ENCODE measurements at places on chromosomes 5 and 9. TPM values are rescaled to one million over a fixed set of nuclear protein-coding genes. Genes with fewer than 3 reads are reported as not detected.

The IFNB1 gene
- not detected for total RNA-seq

The SLC34A3 gene
- not detected for total RNA-seq

The ARHGEF39 gene
- 0.36 TPM for total RNA-seq

The SPACA9 gene
- total RNA-seq, result 3.6 TPM

The NEUROG1 gene
- not detected for total RNA-seq

The BAAT gene
- total RNA-seq, result under 0.01 TPM

The SLC6A19 gene
- not detected for total RNA-seq

The MCTP1 gene
- total RNA-seq, result 5.8 TPM

The OLFML2A gene
- 27.1 TPM for total RNA-seq

The LCN9 gene
- not detected for total RNA-seq

DNA sequence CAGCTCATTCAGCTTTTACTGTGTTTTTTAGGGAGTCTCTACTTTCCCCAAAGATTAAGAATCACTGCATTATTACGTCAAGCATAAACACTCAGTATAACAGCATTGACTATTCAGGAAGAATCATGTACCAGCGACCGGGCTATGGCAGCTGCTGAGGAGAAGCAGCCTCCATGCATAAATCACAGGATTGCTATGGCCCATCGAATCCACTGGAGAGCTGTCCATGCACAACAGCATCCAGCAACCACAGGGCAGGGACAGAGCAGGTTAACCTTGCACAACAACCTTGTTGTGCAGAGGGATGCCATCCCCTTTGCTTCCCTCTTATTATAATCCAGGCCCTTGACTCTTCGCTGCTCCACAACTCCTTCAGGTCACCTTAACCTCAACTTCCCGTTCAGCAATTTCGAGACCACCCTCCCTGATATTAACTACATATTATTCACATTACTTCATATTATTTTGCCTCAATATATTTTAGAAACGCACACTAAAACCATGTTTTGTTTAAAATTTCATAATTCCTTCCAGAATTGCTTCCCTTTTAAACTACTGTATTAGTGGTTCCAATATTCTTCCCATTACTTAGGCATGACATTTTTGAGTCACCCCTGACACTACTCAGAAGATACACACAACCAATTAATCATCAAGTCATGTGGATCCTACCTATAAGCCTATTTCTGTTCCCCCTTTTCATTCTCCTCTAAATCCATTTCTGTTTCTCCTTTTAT is 991 bp downstream of the IARS1 start:
- DNase-seq, result no peak

GRCh38 chr9:16681652-16681987 is 188.8 kb downstream of the BNC2 start:
- no peak for DNase-seq

- DNase-seq, result no peak
Observed at GRCh38 chr9:100619194-100619593, 41.3 kb downstream of the CAVIN4 start.

GRCh38 chr5:161530700-161531099 is 15.8 kb downstream of the GABRB2 start:
- DNase-seq, result no peak

DNA sequence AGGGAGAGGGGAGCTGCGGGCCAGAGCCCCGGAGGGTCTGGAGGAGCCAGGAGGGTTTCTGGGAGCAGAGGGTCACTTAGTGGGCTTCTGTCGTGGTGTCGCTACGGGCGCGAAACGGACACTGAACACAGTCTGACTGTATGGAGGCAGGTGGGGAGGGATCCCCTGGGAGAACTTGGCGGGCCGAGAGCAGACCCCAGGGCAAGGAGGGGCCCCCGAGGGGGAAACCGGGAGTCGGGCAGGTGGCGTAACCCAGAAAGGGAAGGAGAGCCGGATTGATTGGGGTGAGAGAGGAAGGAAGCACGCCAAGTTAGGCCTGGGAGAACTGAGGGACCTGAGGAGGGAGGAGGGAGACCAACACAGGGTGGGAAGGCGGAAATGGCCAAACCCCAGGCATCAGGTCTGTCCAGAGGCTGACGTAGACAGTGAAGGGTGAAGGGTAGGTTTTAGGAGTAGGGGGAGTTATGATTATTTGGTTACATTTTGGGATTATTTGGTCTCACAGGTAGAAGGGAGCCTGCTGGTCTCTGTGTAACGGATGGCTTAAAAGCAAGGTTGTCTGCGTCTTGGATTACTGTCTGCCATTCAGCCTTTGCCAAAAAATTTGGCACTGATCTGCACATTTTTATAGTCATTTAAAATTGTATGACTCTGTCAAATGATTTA is 3.3 kb upstream of the MSMP start:
- DNase-seq, result no peak

DNA sequence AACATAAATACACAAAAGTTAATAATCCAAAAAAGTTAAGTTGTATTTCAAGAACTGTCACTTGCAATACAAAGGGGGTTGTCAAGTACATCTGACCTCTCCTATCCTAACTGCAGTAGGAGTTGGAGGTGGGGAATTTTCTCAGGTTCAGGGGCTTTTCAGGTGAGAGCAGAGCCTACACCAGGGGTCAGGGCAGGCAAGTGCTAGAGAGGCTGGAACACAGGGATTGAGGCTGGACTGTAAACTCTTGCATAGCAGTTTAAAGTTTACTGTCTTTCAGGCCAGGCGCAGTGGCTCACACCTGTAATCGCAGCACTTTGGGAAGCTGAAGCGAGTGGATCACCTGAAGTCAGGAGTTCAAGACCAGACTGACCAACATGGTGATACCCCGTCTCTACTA is 25.4 kb upstream of the RASGRF2 start:
- no peak for DNase-seq

- DNase-seq, result no peak
Observed at GRCh38 chr9:133700819-133701320, 37.3 kb downstream of the SARDH start.

DNA sequence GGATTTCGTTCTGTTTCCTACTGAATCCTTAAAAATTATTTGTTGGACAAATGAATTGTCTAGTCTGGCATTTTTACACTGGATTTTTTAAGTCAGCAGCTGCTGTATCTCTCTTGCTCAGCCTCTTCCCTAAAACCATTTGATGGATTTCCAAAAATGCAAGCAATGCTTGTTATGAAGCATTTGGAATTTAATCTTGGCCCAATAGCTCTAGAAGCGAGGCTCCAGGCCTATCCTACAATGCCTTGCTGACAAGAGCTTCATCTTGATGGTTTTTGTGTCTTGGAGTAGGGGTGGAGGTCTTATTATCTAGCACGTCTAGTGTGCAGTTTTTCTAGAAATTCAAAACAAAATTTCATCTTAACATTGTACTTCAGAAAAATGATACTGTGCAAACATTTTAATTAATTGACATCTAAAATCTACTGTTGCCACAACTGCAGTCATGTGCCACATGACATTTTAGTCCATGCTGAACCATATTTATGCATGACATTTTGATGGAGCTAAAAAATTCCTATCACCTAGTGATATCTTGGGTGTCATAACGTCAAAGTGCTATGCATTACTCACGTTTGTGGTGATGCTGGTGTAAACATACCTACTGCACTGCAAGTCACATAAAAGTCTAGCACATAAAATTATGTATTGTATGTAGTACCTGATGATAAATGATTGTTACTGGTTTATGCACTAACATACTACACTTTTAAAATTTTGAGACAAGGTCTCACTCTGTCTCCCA is 5.9 kb upstream of the RAD23B start:
- no peak for DNase-seq

DNA sequence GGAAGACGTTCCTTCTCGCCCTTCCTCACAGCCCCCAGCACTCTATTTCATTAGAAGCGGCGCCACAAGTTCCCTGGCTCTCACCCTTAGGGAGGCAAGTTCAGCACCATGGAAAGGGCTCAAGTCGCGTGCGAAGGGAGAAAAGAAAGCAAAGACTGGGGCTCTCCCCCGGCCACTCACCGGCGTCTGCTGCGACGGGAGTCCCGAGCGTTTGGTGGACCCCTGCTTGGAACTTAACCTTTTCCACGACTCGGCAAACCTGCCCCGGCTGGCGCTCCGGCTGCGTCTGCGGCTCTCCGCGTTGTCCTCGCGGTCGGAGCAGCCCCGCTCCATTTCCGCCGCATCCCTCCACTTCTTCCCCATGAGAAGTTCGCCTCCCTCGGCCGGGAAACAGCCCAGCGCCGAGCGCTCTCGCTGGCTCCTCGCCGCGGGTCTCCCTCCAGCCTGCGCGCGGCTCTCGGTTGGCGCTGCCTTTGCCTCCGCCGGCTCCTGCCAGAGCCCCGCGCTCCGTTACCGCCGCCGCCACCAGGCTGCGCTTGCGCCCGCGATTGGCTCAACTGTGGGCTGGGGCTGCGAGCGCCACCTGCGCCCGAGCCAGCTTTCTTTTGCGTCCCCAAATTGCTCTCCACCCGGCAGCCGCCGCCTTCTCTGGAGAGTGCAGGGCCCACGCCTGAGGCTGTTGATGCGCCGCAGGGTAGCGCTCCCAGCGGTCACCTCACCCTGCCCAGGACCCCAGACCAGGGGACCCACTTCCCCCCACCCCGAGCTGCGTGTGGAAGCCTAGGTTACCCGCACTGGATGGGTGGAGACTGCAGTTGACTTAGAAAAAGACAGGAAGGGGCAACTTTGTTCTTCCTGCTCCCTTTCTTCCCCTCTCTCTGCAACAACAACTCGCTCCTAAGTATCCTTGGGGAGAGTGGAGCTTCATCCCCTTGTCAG is 321.6 kb downstream of the CEMIP2 start:
- DNase-seq, result peak; percentile 87

DNA sequence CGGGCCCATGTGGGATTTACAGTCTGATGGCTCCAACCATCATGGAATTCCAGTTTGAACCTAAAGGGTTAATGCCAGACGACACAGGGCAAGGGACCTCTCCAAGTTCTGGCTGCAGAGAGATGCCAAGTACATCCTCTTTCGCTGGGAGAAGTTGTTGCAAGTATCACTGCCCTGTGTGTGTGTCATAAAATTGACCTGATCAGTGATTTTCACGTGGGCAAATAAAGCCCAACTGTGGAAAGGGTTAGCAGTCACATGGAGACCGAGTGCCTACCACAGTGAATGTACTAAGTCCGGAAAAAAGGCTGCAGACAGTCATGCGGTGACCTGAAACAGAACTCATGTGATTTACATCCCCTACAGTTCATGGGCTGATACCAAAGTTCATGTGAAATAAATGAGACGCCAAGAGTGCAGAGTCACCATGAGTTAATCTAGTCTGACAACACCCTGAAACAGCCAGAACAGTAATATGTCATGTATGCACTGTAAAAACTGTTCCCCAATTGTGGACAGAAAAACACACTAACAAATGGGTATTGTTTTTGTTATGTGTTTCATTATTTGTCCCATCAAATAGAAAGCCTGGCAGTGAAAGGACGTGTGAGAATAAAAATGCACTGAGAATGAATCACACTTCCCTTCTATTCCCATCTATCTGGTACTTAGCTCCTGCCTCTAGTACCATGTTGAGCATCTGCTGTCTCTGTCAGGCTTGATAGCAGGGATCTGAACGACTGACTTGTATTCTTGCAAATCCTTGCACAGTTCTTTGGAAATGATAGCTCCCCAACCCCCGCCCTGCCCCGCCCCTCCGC is 115.7 kb downstream of the SUSD1 start:
- DNase-seq, result peak; percentile 52

Data from osteoblast (primary cell).